CD4-positive, alpha-beta T cell treated with Interleukin-1 beta for 1 hour (primary cell): ENCODE measurements at places on chromosomes 4 and X.
A peak's percentile ranks its signal among the peaks of the same experiment; 100 is the strongest.

- DNase-seq: no peak
Measured at GRCh38 chr4:154928640-154929257, 147.7 kb downstream of the RBM46 start.

- DNase-seq: no peak
Measured at GRCh38 chr4:105351861-105352260, 122.0 kb downstream of the PPA2 start.

GRCh38 chr4:32775049-32775448, 2054.9 kb downstream of the PCDH7 start:
- DNase-seq: no peak

GRCh38 chr4:68447201-68447600, at the start of gene TMPRSS11E:
TMPRSS11E (plus strand) TSS chr4:68447463; CDS start chr4:68447513, 50 bp downstream.
- no peak for DNase-seq

DNA sequence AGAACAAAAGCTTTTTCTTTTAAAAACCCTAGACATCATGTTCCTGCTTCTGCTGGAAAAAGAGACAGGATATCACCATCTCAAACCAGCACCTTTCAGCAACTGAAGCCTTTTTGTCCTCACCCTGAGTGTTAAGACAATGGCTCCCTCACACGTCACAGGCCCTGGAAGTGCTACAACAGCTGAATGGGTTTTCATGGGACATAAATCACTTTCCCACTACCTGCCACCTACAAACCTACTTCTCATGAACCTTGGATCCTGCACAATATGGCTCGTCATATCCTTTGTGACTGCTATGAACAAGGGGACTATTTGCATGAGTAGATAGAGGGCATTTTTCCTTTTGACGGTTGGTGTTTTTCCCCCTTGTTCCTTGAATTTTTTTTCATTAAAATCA, 93.6 kb downstream of the TSPAN5 start:
- no peak for DNase-seq

- DNase-seq: no peak
Measured at GRCh38 chr4:118714682-118715081, 29.5 kb downstream of the METTL14 start.

DNA sequence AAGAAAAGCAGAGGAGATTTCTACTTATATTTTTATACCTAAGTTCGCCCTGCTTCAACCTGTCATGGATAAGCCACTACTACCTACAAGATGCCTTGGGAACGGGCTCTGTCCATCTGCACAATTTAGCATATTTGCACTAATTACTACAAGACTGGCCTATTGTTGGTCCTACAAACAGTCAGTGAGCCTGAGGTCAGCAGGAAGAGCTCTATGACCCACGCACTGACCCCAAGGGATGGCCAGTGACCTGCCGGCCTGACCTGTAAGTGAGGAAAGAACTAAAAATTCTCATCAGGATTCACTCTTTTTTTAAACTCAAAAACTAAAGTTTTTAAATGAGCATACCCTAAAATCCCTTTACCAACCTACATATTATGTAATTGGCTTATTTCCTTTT, 142.0 kb downstream of the COL25A1 start:
- DNase-seq: no peak

DNA sequence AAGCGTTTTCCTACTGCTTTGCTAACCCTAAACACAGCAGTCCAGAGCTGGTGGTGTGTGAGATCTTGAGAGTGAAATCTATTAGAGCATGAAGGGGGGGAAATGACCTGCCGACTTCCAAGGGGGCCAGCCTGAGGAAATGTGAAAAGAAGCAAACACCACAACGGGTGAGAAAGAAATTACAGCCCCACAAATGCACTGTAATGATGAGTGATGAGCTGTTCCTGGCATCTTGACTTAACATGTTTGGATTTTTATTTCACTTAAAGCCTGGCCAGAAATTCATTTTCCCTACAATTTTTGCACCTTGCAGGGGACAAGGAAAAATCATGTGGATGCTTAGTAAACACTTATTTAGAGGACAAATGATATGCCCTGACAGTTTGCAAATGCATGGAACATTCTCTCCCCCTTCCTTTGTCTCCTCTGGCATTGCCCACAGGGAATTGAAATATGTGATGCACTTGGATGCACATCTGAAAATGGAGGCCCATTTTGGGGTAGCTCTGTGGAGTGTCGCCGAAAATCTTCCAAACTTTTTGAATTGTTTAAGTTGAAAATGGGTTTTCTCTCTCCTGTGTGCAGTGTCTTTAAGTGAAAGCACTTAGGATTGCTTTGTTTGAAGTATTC, 84.3 kb upstream of the TMEM150C start:
- DNase-seq: no peak

- DNase-seq: no peak
Measured at GRCh38 chr4:99011910-99012309, 16.4 kb downstream of the METAP1 start.

- no peak for DNase-seq
Measured at GRCh38 chrX:66672106-66672505, 33.2 kb upstream of the EDA2R start.

DNA sequence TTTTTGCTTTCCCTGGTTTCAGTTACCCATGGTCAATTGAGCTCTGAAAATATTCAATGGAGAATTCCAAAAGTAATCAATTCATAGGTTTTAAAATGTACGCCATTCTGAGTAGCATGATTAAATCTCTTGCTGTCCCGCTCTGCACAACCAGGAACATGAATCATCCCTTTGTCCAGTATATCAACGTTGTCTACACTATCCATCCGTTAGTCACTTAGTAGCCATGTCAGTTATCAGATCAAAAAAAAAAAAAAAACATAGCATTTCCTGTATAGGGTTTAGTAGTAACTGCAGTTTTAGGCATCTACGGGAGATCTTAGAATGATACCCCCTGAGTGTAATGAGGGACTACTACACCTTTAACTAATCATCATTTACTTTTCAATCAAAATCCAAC, 15.1 kb downstream of the LAMP2 start:
- no peak for DNase-seq

GRCh38 chrX:44432641-44433040, 89.2 kb upstream of the EFHC2 start:
- no peak for DNase-seq

DNA sequence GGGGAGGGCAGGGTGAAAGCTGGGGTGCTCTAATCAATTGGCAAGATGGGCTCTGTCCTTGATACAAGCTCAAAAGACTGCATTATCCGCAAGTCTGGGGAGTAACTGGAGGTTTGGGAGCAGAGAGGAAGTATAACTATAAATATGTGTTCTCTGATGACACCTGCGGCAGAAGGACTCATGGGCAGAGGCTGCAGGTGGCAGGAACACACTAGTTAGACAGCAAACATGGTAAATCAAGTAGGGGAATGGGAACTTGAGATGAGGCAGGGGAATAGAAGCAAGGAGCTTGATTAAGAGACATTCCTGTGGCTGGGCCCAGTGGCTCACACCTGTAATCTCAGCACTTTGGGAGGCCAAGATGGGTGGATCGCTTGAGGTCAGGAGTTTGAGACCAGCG, 30.3 kb downstream of the SH3KBP1 start:
- no peak for DNase-seq

- DNase-seq: no peak
Measured at GRCh38 chrX:119190091-119190681, 45.9 kb upstream of the PGRMC1 start.

- no peak for DNase-seq
Measured at GRCh38 chrX:1351981-1352714, 15.6 kb downstream of the IL3RA start.

- DNase-seq: peak; percentile 81
Measured at GRCh38 chrX:15751155-15751819, 13.2 kb downstream of the CA5B start.

GRCh38 chrX:71171110-71171801, 26.6 kb downstream of the NLGN3 start:
- DNase-seq: no peak

GRCh38 chr4:151344948-151345347, 19.5 kb upstream of the SH3D19 start:
- DNase-seq: no peak

GRCh38 chrX:115579327-115579726, 18.4 kb downstream of the PLS3 start:
- no peak for DNase-seq

DNA sequence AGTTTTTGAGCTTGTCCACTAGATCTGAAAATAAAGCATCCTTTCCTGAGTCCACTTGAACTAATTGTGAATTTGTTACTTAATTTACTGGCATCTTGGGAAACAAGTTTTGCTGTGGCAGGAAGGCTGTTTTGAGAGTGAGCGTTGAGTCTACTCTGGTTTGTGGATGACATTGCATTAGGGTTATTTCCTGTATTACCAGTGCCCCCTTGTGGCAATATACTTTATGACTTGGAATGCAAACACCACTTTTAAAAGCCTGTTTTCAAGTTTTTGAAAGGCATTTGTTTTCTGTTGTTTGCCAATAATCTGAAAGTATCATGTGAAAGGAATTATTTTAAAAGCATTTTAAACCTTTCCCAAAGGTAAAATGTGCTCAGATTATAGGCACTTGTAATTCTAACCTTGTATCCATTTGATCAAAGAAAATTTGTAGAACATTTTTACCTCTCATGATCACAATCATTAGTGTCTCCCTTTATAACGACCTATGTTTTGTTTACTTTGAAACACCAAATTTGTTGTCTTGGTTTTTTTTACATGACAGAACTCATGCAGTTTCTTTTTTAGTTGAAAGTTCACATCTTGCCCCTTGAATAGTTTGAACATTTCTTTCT, 18.0 kb upstream of the CYP2U1 start:
- DNase-seq: peak; percentile 67

- no peak for DNase-seq
Measured at GRCh38 chrX:97524997-97525396, 641.3 kb downstream of the RPA4 start.

- DNase-seq: no peak
Measured at GRCh38 chr4:41832961-41833360, 84.4 kb upstream of the PHOX2B start.

DNA sequence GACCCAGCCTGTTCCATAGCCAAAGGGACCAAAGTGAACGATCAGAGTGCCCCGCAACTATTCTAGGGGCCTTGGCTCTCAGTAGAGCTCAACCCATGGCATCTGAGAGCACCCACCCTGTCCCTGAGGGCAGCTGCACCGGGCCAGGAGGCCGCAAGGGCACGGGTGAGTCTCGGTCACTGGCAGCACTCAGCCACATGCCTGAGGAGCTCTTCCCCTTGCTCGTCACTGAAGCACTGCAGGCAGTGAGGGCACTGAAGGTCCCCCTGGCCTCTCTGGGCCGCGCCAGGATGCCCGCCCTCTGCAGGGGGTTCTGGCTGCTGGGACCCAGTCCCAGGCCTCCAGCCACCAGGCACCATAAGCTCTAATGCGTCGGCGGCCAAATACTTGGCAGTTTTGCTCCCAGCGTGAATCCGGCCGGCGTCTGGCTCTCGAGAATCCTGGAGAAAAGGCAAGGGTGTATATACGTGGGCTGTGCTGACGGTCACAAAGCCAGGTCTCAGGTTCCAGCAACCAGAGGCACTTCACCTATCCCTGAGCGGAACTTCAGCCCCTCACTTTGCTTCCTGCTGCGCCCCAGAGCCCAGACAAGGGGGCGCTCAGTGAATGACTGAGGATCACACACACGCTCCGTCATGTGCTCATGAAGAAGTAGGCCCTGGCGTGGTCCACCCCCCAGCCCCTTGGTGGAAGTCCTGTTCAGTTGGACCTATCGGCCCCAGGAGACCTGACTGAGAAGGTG, 13.9 kb downstream of the TNIP2 start:
- no peak for DNase-seq
